Hematopoietic multipotent progenitor cell treated with erythropoietin and hydrocortisone succinate and interleukin-3 and kit ligand, for 4 days (in vitro differentiated cells): ENCODE measurements at places on chromosomes 5 and 9.

DNA sequence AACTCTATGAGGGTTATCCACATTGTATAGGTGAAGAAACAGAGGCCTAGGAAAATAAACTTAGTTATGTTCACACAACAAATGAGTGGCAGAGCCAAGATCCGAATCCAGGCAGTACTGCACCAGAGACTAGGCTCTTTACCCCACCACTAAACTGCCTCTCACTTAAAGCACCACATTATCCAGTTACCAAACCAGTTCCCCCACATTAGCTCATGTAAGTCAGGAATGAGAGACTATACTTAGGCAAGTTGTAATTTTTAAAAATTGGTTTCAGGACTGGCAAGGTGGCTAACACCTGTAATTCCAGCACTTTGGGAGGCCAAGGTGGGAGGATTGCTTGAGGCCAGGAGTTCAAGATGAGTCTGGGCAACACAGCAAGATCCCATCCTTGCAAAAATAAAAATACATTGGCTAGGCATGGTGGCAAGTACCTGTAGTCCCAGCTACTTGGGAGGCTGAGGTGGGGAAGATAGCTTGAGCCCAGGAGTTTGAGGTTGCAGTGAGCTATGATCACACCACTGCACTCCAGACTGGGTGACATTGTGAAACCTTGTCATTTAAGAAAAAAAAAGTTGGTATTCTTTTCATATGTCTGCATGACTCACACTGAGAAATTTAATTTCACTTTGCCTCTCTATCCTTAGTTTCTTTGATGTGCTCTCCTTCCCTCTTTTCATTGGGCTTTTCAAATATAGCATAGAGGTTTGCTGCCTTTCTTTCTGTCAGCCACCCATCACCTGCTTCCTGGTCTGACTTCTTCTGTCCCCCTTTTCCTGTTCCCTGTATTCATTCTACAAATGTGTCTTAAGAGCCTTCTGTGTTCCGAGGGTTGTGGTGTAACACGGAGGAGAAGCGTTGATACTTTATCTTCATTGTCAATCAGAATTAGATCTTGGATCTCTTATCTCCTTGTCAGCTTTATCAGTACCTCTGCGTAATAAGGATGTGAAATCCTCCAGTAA, 64.7 kb downstream of the ERMP1 start:
- DNase-seq: peak; percentile 51

GRCh38 chr5:134609232-134609851, 23.3 kb downstream of the SAR1B start:
- no peak for DNase-seq

DNA sequence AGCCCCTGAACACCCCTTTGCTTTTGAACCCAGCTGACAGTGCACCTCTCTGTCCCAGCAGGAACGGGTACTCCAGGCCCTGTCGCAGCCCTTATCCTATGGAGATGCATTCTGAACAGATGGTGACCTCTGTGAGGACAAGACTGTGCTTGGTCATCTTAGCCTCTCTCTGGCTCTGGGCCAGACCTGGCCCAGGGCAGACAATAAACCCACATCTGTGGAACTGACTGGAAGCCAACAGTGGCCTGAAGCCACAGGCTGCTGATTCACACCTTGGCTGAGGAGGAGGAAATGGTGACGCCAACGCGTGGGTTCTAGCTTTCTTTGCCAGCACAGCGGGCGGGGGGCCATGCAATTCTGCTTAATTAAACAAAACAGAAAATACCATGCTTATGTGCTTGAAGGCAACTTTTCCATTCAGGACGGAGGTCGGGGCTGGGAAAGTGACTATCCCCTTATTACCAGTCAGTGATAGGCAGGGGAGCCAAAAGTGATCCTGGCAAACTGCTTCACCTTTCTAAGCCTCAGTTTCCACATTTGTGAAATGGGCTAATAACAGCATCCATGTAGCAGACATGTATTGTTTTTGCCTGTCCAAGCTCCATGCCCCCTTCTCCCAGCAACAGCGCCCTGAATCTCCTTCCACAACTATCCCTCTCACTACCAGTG, 10.8 kb downstream of the SH3PXD2B start:
- DNase-seq: peak; percentile 72

GRCh38 chr9:35736201-35736633, 3.8 kb downstream of the CREB3 start:
- DNase-seq: peak; percentile 92

GRCh38 chr5:96569332-96569731, 92.8 kb upstream of the CAST start:
- no peak for DNase-seq

DNA sequence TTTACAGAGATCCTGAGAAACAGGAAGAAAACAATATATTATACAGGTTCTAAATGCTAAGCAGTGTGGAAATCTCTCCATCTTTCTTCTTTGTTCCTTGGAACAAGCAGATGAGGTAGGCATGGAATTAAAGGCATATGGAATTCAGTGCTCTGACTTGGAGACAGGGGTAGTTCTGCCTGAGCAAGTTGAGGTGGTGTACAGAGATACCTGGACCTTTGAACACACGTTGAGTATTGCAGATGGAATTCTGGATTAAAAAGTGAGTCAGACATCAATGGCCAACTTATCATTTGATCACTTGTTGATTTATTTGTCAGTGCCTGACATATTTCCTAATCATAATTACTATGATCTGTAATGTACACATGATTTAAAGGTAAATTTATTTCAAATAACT, 293.9 kb upstream of the IRX4 start:
- no peak for DNase-seq

DNA sequence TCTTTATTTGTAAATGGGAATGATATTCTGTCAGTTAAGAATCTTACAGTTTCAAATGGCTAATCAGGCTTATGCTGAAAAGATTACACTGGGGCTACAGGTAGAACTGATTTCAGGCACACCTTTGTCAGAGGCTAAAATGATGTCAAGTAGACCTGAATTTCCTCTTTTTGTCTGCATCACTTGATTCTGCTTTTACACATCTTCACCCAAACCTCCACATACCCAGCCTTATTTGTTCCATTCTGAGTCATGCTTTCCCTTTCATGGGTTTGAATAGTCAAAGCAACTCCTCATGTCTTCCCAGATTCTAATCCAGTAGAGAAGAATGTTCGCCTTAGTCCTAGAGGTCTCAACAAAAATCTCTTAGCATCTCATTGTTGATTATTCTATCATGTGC, 156.4 kb downstream of the CWC27 start:
- no peak for DNase-seq

DNA sequence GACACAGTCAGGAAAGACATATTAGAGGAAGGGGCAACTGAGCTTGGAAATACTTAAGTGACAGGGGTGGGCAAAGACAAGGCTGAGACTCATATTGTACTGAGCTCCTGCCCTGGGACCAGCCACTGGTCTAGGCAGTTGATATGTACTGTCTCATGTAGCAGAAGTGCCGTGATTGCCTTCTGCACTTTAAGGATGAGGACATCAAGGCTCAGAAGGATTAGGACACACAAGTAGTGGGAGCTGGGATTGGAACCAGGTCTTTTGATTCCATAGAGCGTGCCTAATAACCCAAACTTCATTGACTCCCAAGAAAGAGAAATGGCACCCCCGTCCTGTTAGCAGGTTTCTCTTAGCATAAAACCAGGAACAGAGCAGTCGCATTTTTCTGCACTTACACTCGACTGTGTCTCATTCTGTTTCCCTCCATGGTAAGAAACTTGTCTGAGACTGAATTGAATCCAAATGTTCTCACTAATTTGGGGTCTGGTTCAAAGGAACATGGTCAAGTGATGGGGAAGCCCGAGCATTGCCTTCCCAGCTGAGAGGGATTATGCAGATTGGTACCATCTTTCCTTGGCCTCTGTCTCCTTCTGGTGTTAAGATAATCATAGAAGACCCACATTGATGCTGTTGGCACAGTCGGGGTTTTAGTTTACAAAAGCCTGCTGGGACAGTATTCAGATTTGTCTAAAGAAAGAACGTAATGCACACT, 70.4 kb downstream of the ANGPTL2 start:
- DNase-seq: no peak

GRCh38 chr5:126228934-126229333, 194.3 kb upstream of the GRAMD2B start:
- no peak for DNase-seq

DNA sequence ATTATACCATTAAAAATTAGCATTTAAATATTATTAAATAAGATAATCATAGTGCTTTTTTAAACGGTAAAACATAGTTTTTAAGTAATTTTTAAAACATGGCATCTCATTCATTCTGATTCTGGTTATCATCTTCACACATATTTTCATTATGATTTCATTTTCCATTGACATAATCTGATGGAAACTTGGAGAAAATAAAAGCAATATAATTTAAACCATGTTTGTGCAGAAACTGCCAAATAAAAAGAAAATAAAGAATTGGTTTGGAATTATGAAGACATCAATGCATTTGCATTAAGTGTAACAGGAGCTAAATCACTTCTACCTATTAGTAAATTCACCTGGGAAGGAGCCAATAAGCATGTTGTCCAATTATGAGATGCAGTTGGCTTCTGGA, 490.1 kb upstream of the CD180 start:
- DNase-seq: no peak

- DNase-seq: no peak
Measured at GRCh38 chr5:173909199-173909598, 21.1 kb downstream of the CPEB4 start.
